H54 (cell line): ENCODE measurements at places on chromosomes 3 and 15.

- DNase-seq: no peak
Measured at GRCh38 chr3:79973917-79974595, 206.3 kb upstream of the ROBO1 start.

DNA sequence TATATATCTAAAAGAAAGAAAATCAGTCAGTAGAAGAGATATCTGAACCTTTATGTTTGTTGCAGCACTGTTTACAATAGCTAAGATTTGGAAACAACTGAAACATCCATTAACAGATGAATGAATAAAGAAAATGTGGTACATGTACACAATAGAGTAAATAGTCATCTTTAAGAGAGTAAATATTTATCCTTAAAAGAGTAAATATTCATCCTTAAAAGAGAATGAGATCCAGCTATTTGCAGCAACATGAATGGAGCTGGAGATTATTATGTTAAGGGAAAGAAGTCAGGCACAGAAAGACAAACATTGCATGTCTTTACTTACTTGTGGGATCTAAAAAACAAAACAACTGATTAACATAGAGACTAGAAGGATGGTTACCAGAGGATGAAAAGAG lies 197.0 kb upstream of the CBLB start:
- DNase-seq: no peak

DNA sequence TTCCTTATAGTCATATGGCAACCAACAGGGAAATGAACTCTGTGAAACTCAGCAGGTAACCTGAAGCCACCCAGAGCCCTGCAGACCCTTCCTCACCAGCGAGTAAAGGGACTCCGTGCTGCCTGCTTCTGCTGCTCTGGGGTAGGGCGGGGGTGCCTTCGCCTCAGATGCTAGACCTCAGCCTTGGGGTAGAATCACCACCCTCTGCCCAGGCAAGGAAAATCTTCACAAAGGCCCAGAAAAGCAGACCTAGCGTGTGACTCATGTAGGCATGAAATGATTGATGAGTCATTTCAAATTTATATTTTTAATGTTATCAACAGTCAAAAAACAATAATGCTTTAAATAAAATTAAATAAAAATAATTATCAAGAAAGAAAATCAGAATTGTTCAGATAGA lies 6.6 kb downstream of the STIMATE start:
- DNase-seq: no peak

GRCh38 chr3:122313281-122313680 lies 11.8 kb upstream of the CSTA start:
- no peak for DNase-seq

GRCh38 chr3:74387111-74387735 lies 227.2 kb downstream of the CNTN3 start:
- DNase-seq: no peak

DNA sequence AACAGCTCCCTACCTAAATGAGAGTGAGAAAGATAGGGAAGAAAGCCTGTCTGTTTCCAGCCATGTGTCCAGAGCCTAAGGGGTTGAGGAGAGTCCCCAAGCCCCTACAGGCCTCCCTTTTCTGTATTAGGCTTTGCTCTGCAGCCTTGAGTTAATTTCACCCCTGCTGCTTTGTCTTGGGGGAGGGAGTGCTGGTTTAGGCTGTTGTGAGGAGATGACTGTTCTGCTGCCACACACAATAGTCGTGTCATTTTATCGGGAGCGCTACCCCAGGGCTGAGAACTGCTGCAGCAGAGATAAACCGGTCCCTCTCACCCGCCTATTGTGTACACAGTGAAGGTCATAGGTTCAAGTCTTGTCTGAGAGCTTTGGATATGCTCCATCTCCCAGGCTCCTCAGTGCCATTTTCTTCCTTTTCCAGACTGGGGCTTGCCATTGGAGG lies 1.4 kb downstream of the ZNF609 start:
- DNase-seq: no peak

- peak; percentile 60 for DNase-seq
Measured at GRCh38 chr3:125310623-125311081, 64.5 kb downstream of the ZNF148 start.

GRCh38 chr3:176623468-176624150 lies 573.7 kb downstream of the TBL1XR1 start:
- DNase-seq: no peak

DNA sequence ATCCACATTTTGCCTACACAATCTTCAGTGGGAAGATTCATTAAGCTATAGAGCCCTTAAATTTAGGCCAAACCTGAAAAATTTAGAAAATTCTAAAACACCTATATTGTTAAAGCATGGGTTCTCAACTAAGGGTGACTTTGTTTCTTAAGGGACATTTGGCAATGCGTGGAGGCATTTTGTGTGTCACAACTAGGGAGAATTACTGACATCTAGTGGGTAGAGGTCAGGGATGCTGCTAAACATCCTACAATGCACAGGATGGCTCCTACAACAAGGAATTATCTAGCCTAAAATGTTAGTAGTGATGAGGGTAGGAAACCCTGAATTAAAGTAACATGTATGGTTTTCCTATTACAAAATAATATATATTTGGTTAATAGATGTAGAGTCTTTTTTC lies 55.8 kb downstream of the TBC1D5 start:
- DNase-seq: no peak

DNA sequence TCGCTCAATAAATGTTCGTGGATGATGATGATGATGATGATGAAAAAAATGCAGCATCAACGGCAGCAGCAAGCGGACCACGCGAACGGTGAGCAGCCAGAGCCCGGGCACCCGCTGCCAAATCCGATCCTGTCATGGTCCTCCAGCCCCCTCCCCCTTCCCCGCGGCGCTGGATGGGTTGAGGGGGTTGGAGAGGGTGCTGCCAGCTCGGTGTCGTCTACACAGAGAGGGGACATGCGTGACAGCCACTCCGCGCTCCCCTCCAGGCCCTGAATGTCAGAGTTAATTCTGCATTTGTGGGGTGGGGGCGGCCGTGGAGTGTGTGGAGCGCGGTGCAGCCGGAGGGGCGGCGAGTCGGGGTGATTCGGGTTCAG lies 722 bp downstream of the CACNA1D start:
- DNase-seq: no peak

GRCh38 chr3:128969993-128970739 lies 23.7 kb downstream of the CFAP92 start:
- peak; percentile 47 for DNase-seq

GRCh38 chr3:10546820-10547263 lies 41.5 kb upstream of the ATP2B2 start:
- no peak for DNase-seq

- no peak for DNase-seq
Measured at GRCh38 chr3:125042725-125043406, 12.9 kb downstream of the HEG1 start.

DNA sequence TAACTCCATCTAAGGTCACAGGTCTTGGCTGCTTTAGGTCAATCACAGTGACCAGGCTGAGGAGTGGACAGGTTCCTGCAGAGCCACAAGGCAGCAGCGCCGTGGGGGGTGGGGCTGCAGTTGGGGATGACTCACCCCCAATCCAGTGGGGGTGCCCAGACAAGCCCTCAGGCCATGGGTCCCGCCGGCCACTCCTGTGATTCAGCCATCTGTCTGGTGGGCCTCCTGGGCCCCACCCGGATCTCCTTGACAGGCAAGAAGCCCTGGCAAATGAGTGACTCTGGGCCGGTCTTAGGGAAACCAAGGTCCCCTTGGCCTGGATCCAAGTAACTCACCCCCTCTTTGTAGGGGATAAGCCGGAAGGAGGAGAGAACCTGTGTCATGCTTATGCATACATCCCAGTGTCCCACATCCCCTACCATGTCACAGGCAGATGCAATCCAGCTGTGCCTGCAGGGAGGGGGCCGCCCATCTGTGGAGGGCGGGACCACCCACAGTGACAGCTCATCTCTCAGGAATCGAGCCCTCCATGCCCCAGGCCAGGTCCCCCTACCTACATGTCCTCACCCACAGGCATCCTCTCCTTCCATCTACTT lies 495 bp upstream of the COL7A1 start:
- peak; percentile 93 for DNase-seq

DNA sequence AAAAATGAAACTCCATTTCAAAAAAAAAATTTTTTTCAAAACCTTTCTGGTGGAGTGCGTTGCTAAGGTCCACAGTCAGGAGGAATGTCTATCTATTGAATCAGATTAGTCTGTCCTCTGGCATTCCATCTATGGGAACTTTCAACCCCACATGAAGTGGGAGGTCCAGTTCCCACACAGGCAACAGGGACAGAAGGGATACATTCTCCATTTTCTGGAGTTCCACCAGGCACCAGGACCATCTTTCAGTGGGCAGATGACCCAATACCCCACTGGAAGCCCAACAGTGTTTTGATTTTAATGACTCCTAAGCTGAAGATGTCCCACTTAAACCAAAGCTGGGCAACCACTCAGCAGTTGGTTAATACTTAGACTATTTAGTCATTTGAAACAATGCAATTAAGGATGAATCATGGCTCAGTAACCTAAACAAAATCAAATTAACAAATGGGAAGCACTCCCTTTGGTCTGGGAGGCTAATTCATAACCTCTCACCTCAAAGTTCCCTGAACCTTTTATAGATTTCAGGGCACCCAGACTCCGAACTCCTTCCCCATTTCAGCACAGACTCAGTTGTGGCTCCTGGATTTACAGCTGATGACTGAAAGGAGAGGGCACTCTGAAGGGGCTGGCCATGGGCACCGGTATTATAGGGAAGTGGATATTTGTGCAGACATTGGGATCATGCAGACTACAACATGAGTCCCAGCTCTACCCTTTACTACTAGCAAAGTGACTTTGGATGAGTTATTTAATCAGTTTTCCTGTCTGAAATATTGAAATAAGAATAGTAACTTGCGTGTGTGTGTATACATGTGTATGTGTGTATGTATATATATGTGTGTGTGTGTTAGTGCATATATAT lies 264.3 kb upstream of the LRTM1 start:
- peak; percentile 36 for DNase-seq

DNA sequence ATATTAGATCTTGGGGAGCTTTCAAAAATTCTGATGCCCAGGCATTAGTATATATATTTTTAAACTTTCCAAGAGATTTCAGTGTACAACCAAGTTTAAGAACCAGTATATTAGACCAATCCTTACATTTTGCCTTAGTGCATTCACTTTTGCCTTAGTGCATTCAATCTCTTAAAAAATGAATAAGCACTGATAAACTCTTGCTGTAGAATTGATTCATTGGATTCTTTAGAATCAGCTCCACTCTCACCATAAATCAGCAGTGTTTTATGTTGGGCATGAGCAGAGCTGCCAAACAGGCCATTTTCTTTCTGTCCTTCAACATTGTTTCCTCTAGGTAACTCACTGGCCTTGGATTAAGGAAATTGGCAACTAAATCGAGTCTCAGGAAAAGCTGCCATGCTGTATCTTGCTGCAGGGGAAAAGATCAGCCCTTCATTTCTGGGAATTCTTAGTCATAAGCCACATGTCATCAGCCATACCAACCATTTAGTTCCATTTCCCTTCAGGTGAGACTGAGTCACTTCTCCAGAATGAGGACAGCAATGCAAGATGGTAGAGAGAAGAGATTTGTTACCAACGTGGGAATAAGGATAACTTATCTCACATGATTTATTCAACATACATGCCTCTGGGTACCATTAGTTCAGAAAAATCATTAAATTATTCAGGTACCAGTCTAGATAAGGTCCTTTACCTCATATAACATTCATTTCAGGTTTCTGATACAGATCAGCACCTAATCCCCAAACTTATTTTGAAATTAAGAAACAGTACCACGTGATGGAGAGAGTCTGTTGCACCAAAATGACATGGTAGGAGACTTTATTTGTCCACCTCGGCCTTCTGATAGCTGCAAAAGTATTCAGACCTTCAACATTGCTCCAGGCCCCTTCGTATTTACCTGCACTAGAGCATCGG lies 192.5 kb downstream of the P3H2 start:
- no peak for DNase-seq

- DNase-seq: no peak
Measured at GRCh38 chr3:141407047-141407446, 38.7 kb downstream of the ZBTB38 start.

GRCh38 chr3:160671231-160671630 lies 5.7 kb upstream of the ARL14 start:
- no peak for DNase-seq

DNA sequence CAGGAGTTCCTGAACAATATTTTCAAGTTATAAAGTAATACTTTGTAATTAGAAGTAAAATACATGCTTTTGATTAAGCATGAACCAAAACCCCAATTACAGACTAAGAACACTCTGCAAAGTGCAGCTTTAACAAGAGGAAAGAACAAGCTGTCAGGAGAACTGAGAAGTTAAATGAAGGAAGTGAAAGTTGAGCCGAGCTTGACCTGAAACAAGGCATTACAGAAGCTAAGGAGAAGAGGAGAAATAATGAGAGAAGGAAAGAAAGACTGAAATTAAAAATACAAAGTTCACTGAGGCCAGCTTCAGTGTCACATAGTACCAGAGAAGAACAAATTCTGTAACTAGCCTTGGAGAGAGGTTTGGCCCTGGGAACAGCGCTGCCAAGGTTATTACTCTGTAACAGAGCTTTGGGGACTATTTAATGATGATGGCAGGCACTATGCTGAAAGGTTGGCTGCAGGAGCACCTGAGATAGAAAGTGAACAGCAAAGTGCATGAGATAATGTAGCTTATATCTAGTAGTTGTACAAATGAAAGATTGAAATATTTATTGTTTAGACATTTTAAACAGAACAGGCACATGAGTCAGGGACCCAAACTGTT lies 241.9 kb upstream of the PEX5L start:
- DNase-seq: no peak

- no peak for DNase-seq
Measured at GRCh38 chr3:63324621-63325020, 46.5 kb downstream of the SYNPR start.

DNA sequence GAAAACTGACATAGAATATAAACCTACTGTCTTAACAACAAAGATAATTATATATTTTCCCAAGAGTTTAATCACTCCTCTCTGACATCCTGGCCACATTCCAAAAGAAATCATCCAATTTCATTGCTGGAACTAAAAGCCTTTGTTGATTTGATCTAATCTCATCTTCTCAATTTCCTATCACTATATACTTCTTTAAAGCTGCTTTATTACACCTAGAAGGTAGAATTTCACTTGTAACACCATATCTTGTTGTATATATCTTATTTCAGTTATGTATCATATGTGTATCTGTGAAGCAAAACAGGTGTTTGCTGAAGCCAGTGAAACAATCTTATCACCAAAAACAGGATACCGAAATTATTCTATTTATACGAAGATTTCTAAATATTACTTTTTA lies 740.2 kb downstream of the ROBO1 start:
- no peak for DNase-seq

GRCh38 chr15:53962646-53963561 lies 15.3 kb upstream of the UNC13C start:
- DNase-seq: no peak
